NCI-H1092 treated with DMSO at 0.1 percent for 48 hours (cell line): ENCODE measurements at places on chromosomes 4 and X.

GRCh38 chr4:173461170-173461569 lies 62.3 kb upstream of the SCRG1 start:
- no peak for DNase-seq

- no peak for DNase-seq
Measured at GRCh38 chr4:107027379-107027778, 8.7 kb downstream of the DKK2 start.

DNA sequence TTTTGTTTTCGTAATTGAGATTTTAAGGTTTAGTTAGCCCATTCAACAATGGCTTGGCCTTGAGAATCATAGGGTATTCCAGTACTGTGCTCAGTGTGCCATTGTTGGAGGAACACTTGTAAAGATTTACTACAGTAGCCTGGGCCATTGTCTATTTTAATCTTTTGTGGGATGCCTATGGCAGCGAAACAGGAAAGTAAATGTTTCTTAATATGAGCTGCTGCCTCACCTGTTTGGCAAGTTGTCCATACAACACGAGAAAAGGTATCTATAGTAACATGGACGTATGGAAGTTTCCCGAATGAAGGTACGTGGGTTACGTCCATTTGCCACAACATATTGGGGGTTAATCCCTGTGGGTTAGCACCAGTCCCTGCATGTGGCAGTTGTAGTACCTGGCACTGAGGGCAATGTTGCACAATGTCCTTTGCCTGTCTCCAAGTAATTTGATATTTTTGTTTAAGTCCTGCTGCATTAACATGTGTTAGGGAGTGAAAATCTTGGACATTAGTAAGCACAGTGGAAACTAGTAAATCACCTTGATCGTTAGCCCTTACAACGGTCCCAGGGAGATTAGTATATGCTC lies 38.6 kb upstream of the AADAT start:
- no peak for DNase-seq

DNA sequence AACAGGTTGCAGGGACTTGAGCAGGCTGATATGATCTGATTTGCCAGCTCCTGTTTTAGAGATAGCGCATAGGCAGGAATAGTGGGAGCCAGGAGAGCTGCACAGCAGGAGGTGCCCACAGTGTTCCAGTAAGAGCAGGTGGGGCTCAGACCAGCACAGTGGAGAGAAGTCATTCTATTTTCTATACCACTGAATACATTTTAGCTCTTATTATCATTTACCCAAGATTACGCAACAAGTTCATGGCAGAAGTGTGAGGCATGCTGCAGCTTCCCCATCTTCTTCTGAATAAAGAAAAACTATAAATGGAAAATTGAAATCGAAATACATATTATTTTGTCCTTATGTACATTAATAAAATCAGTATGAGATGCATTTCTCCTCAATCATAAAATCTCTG lies 114.7 kb upstream of the EDNRA start:
- DNase-seq = no peak

- DNase-seq = no peak
Measured at GRCh38 chrX:77668391-77669237, 117.4 kb downstream of the ATRX start.

DNA sequence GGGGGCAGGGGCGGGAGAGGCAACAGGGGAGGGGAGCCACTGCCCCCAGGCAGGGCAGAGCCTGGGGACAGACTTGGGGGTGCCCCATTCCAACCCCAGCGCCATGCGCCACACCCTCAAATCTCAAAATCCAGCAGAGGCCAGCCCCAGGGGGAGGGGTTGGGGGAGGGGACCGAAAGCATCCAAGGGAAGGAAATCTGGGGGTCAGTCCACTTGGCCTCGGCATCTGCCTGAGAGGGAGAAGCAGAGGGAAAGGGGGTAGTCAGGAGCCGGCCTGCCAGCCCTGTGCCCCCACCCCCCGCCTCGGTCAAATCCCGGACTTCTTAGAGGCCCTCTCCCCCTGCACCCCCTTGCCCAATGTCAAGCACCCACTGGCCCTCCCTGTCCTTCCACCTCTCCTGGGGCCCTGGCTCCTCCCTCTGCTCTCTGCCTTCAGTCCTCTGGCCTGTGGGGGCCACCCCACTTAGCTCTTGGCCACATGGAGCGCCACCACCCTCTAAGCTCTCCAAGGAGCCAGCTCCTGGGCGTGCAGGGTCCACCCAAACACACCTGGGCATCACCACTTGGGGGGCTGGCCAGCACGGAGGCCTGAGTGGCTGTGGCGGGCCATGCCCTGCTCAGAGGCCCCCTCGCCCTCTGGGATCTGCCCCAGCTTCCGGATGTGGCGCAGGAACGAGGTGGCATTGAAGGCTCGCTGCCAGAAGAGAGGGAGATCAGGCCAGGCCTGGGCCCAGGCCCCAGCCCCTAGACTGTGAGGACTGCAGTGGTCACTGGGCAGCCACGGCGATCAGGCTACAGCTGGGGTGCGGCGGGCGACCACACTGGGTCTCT lies 3.5 kb downstream of the PNCK start:
- DNase-seq = no peak

DNA sequence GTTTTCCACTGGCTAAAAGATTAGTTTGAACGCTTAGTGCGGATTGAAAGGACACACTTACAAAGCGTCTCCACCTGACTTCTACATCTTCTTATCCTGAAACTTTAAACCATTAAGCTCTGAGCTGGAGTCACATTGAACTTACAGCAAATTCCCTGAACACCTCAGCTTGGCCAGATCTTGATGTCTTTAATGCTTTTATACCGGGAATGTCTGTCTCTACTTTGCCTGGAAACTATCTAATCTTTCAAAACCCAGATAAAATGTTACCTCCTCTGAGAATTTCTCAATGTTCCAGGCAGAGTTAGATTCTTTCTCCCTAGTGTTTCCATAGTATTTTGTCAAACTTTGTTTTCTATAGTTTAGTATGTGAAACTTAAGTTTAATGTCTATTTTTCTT lies 179.9 kb downstream of the DTHD1 start:
- no peak for DNase-seq

DNA sequence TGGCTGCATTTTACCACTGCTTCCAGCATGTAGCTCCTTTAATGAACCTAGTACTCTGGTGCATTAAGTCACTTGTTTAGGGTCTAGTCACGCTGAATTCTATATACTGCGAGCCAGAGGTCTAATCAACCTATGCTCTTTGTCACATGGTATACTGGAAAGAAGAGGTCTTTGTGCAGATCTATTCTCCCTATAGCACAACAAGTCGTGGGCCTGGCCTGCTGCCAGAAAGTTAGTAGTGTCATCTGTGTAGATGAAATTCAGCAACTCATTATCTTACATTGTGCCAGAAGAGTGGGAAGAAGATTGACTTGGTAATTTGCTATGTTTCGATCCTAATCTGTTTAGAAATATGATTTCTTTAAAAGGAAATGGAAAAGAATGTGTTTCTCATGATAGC lies 80.8 kb downstream of the AWAT2 start:
- no peak for DNase-seq

GRCh38 chr4:74446896-74447295 lies 2.0 kb downstream of the AREG start:
- no peak for DNase-seq

- DNase-seq = peak; percentile 31
Measured at GRCh38 chrX:56733459-56734046, 4.5 kb downstream of the NBDY start.

DNA sequence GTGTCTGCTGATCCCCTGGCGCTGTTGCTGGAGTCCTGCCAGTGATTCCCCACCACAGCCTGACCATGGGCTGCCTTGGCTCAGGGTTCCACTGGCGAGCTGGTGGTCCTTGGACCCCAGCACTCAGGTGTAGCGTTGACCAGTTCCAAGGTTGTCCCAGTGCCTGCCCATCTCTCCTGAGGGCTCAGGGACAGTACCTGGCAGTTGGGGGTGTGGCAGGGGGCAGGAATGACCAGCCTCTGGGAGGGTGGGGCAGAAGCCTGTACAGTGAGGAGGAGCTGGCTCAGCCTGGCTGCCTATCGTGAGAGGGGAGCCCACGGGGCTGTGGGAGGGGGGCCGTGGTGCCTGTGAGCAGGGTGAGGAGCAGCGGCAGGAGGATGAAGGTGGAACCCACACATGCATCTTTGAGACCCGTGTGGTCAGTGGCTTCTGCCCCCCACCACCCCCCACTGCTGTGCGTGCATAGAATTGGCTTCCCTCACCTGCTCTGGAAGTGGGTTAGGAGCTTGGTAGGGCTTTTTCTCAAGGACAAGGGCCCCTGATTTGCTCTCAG lies 12.6 kb upstream of the MSANTD1 start:
- DNase-seq = no peak

DNA sequence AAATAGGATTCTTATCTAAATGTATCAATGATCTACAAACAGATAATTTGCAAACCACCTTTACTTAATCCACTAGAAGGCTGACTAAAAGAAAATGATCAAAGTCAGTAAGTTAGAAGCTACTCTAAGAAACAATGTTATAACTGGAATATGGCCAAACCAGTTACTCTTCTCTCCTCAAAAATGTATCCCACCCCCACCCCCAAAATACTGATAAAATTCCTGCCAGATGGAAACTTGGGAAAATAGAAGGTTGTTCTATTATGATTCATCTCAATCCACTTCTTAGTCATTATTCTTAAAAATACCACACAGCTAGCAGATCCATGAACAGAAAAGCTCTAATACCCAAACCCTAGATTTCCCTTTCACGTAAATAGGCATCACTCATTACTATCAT lies 206.4 kb downstream of the KLHL13 start:
- no peak for DNase-seq

DNA sequence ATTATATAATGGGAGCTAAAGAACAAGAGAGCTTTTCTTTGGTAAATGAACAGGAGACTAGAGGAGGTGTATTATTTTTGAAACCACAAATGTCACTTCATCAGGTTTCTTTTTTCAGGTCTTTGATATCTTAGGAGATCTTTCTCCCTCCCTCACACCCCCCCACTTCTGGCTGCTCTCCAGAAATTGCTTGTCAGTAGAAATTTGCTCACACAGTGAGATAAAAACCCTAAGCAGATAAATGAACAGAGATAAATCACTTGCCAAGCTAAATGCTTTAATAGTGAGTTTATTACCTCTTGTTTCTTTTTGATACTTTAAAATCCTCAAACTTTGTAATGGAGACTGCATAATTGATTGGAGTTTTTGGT lies 421.2 kb upstream of the TENM3 start:
- peak; percentile 75 for DNase-seq

GRCh38 chrX:112148397-112148796 lies 65.8 kb upstream of the TRPC5 start:
- DNase-seq = no peak

GRCh38 chr4:4306920-4307319 lies 16.9 kb downstream of the ZBTB49 start:
- DNase-seq = no peak

GRCh38 chr4:6497796-6498195 lies 25.4 kb upstream of the PPP2R2C start:
- no peak for DNase-seq

DNA sequence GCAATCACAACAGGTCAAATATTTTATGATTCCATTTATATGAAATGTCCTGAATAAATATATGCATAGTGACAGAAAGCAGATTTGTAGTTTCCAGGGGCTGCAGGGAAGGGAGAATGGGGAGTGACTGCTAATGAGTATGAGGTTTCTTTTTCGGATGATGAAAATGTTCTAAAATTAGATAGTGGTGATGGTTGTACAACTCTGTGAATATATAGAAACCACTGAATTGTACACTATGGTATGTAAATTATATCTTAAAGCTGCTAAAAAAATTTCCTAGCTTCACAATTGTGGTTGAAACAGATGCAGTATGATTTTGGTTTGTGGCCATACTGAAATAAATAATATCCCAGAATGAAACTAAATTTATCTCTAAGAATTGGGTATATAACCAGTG lies 12.9 kb upstream of the IL2 start:
- no peak for DNase-seq

DNA sequence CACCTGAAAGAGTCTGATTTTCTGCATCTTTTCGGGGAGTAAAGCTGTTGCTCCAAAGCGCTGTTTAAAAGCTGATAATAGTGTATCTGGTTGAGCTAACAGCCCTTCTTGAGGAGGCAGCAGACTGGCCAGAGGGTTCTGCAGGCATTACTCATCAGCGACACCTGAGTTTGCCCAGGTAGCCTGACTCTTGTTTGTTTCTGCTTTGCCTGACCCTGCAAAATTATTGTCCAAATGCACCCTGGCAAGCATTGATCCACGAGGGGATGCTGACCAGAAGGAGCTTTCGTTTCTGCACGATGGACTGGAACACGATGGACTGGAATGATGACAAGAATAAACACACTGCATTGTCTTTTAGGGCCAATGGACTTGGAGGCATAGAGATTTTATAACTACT lies 6.2 kb downstream of the CD99 start:
- no peak for DNase-seq

- DNase-seq = no peak
Measured at GRCh38 chr4:144701683-144702233, 55.8 kb downstream of the HHIP start.

GRCh38 chr4:61201961-61202637 lies 2.0 kb downstream of the ADGRL3 start:
- peak; percentile 52 for DNase-seq

GRCh38 chrX:148865277-148866210 lies 365.1 kb downstream of the AFF2 start:
- DNase-seq = no peak

DNA sequence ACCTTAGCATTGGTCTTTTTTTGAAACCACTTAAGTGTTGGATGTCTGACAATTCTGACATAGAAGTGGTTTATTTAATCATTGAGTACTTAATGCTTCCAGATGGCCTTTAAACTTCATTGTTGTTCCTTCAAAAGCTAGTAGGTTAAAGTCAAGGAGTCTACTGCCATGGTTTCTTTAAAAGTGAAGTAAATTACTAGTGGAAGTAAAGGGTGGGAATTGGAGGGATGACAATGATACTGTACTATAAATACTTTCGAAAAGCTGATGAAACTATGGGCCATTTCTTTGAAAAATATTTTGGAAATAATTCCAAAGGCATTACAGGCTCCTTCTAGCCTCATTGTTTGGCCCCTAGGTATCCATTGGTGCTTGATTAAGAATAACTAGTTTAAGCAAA lies 51.9 kb downstream of the ATP10D start:
- no peak for DNase-seq

GRCh38 chr4:68070302-68070701 lies 59.4 kb downstream of the TMPRSS11F start:
- DNase-seq = no peak

GRCh38 chrX:861921-862320 lies 231.3 kb downstream of the SHOX start:
- no peak for DNase-seq

DNA sequence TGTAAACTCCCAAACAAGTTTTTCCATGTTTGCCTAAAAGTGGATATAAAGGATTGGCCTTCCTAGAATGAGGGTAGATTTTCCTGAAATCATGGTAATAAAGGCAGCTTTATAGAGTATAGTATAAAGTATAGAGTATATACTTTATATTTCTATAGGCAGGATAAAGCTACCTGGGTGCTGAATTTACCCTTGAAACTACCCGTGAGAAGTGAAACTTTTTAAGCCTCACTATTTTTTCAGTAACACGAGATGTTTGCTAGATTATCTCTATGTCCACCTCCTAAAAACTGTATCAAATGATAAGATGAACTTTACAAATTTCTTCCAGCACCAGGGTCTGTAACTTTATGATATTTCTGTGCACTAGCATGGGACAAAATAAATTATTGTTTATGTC lies 340.0 kb upstream of the GALNTL6 start:
- no peak for DNase-seq

GRCh38 chrX:24253469-24253868 lies 60.4 kb downstream of the SUPT20HL2 start:
- DNase-seq = no peak
